Adrenal gland (tissue), 19 donors: ENCODE measurements at places on chromosomes 16 and 17. TPM values are rescaled to one million over a fixed set of nuclear protein-coding genes. Genes with fewer than 3 reads are reported as not detected.
A peak's percentile ranks its signal among the peaks of the same experiment; 100 is the strongest.

ABCC3 gene
- 286 TPM for total RNA-seq

GRCh38 chr17:48445248-48445620 lies 15.2 kb upstream of the SKAP1 start:
- no peak for DNase-seq
- H3K4me1 ChIP-seq: peaks cover 4% of the 10 kb centered on the region
- no peaks in the 10 kb centered on the region for H3K36me3 ChIP-seq
- no peaks in the 10 kb centered on the region for H3K27me3 ChIP-seq

DNA sequence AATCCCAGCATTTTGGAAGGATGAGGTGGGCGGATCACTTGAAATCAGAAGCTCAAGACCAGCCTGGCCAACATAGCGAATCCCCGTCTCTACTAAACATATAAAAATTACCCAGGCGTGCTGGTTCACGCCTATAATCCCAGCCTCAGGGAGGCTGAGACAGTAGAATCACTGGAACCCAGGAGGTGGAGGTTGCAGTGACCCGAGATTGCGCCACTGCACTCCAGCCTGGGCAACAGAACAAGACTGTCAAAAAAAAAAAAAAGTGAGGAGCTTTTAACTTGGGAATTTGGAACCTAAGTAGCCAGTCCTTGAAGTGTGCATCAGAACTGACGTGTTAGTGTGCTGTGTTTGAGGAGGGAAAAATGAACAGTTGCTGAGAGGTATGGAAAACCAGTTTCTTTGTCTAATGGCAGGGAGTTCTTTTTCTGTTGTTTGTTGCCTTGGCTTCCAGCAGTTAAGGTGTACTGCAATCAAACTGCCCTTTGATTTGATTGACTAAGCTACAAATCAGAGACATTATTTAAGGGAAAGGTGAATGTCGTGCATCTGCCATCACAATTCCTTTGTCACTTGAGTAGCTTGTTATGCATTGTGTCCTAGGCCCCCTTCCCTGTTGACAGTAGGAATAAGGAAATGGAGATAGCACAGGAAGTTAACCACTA lies 8.6 kb upstream of the DUSP14 start:
- no peaks in the 10 kb centered on the region for H3K27me3 ChIP-seq
- no peak overlapping the region for H3K27ac ChIP-seq
- no peaks in the 10 kb centered on the region for H3K4me1 ChIP-seq
- DNase-seq: no peak
- H3K36me3 ChIP-seq: no peaks in the 10 kb centered on the region
- no peak overlapping the region for H3K4me3 ChIP-seq

TMEM238L gene
- not detected for total RNA-seq

DNA sequence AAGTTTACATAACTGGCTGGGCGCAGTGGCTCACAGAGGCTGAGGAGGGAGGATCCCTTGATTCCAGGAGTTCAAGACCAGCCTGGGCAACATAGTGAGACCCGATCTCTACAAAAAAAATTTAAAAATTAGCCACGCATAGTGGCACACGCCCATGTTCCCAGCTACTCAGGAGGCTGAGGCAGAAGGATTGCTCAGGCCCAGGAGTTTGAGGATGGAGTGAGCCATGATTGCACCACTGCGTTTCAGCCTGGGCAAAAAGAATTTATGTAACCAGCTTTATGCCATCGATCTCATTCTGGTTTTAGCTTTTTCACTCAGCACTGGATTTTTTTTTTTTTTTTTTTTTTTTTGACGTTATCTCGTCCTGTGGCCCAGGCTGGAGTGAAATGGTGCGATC lies 9.1 kb upstream of the CD300E start:
- H3K27ac ChIP-seq: no peak overlapping the region
- no peaks in the 10 kb centered on the region for H3K27me3 ChIP-seq
- H3K4me3 ChIP-seq: no peak overlapping the region
- no peaks in the 10 kb centered on the region for H3K4me1 ChIP-seq
- no peaks in the 10 kb centered on the region for H3K36me3 ChIP-seq

DNA sequence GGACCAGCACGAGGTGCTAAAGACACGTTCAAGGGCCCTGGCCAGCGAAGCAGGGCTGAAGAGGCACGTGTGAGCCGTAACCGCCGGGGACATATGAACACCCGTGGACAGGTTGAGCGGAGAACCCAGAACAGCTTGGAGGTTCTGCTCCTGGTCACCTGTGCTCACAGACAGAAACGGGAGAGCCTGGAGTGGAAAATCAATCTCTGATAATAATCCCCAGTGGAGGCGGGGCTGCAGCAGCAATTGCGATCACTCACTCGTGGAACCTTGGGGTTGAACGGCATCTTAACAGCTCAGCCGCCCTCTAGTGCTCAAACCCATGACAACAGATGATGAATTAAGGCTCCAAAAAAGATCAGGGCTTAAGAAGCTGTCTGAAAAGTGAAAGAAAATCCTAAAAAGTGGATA lies 25.6 kb downstream of the WIPI1 start:
- H3K4me1 ChIP-seq: no peaks in the 10 kb centered on the region
- H3K27me3 ChIP-seq: no peaks in the 10 kb centered on the region
- DNase-seq: peak; percentile 30
- no peaks in the 10 kb centered on the region for H3K36me3 ChIP-seq

DNA sequence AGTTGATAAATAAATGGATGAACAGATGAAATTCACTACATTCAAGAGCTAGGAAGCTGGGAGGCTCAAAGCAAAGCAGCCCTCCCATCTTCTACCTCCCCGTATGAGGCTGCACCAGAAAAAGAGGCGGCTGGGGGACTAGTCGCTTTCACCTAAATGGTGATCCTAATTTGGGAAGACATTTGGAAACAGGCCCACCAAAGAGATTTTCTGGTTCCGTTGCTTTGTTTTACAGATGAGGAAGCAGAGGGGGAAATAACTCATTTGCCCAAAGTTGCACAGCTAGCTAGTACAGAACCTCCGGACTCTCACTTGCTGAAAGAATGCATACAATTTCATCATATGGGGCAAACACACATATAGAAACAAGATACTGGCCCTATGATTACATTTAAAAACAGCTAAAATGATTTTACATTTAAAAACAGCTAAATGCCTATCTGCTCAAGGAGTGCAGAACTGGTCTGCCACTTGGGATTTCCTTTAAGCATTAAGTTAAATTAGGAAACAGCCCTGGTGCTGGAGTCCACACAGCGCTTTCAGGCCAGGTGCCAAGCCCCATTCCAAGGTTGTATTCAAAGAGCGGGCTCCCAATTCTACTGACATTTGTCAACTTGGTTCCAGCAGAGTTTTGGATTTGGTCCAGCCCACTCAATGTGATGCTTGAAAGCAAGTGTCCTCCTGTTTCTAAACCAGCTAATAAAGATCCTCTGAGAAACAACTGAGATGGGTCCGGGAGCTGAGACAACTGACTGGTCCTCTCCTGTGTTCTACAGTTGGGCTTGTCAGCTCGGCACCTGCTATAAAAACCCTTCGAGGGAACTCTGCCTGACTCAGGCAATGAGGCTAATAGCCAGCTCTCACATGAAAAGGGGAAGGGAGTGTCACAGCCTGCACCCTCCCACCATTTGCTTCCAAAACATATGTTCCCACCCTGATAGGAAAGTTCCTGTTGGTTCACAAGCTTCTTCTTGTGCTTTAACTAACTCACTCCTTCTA lies 11.7 kb downstream of the ERN1 start:
- H3K27ac ChIP-seq: peak overlapping the region; percentile 73
- H3K4me3 ChIP-seq: no peak overlapping the region
- peaks cover 87% of the 10 kb centered on the region for H3K4me1 ChIP-seq
- peak; percentile 82 for DNase-seq
- no peaks in the 10 kb centered on the region for H3K36me3 ChIP-seq

GRCh38 chr16:25289466-25289865 lies 31.8 kb upstream of the ZKSCAN2 start:
- H3K27me3 ChIP-seq: no peaks in the 10 kb centered on the region
- no peak overlapping the region for H3K4me3 ChIP-seq
- H3K4me1 ChIP-seq: no peaks in the 10 kb centered on the region
- no peak overlapping the region for H3K27ac ChIP-seq
- no peak for DNase-seq
